ENCODE measurements at places on chromosomes 11 and 22. TPM values are rescaled to one million over a fixed set of nuclear protein-coding genes. Genes with fewer than 3 reads are reported as not detected.

Gene XKR3
- total RNA-seq = not detected

Gene TEX12
- 0.40 TPM for total RNA-seq

GRCh38 chr11:20672575-20672974 is 3.2 kb downstream of the NELL1 start:
- no peak for DNase-seq

GRCh38 chr11:118980191-118980881 is 8.8 kb downstream of the FOXR1 start:
- DNase-seq = no peak

- DNase-seq = no peak
Measured at GRCh38 chr22:27247701-27248434, 553.7 kb downstream of the MN1 start.

GRCh38 chr22:49965091-49966040 is 4.8 kb downstream of the PIM3 start:
- no peak for DNase-seq

GRCh38 chr11:41005986-41006385 is 453.5 kb downstream of the LRRC4C start:
- no peak for DNase-seq
